Hematopoietic multipotent progenitor cell treated with erythropoietin and hydrocortisone succinate and interleukin-3 and kit ligand, for 17 days (in vitro differentiated cells): ENCODE measurements at places on chromosomes 12 and 14.

DNA sequence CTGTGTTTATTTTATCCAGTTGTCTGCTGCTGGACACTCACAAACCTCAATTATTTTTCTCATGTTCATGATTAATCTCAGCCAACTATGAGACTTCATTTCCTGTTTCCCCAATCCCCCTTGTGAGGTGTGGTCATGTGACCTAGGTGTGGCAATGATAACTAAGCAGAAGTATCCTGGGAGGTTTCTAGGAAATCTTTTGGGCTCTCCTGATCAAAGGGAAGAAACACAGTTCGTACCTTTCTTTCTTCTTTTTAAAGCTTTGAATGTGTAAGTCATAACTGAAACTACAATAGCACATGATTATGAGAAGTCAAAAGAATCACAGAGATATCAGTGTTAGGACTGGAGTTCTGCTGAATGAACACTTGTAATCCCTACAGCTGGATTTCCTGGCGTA is 34.4 kb upstream of the MANSC4 start:
- DNase-seq: no peak

DNA sequence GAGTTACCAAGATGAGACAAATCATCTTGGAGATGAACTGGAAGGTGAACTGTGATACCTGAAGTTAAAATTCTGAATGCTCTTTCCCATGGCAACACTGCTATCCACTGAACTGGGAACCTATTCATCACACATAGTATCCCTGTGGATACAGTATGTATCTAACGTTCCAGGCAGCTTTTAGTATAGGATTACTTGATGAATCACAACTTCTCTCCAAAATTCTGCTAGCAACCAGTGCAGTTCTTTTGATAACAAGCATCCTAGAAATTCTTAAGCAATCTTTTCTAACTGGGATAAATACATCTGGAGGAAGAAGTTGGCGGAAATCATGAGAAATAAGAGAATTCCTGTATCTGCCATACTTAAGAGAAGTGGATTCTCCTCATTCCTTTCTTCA is 66.4 kb downstream of the PAWR start:
- DNase-seq: no peak

- DNase-seq: no peak
These were observed 493.2 kb upstream of the GARIN6 start for GRCh38 chr12:99154216-99154982.

GRCh38 chr14:87686746-87687145 is 306.2 kb downstream of the GALC start:
- no peak for DNase-seq
